ENCODE measurements at places on chromosomes 5 and 9.
A peak's percentile ranks its signal among the peaks of the same experiment; 100 is the strongest.

DNA sequence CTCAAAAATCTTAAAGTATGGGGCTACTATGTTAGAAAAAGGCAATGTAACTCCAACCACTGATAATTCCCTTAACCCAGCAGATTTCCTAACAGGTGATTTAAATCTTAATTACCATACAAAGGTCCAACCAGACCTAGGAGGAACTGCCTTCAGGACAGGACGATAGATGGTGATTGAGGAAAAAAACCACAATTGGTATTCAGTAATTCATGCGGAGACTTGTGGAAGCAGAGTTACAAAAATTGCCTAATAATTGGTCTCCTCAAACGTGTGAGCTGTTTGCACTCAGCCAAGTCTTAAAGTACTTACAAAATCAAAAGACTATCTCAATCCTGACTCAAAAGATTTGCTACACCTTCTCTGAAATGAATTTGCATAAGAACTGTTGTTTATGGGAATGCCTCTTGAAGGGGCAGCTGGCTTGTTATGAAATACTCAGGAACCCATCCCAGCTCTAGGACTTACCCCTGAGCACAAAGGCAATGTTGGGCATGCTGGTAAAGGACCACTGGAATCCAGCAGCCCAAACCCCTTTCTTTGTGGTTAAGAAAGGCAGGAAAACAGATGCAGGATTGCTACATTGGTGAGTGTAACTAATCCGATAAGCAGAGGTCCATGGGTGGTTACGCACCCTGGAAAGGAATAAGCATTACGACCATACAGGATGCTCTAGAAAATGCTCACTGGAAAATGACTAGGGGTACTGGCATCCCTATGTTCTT is 26.7 kb upstream of the EPB41L4A start:
- no peak for DNase-seq

DNA sequence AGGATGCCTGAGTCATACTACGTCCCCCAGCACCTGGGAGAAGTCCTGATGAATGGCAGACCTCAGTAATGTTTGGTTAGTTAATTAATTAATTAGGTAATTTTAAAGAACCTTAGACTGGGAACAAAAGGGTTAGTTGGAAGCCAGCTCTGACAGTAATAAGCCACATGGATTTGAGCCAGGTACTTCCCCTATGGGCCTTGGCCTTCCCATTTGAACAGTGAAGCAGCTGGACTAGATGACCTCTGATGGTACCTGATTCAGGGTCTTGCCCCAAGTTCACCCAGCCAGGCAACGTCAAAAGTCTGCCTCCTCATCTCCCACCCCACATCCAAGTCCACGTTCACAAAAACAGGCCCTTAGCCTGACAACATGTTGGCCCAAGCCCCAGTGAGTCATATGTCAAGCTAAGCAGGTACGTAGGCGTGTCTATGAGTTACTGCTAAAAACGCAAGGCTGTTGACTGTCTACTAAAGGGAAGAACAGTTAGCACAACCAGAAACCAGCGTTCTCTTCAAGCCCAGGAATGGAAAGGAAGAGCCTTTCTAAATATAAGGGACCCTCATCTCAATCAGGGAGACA is 303.2 kb downstream of the ACTL7B start:
- DNase-seq = no peak

DNA sequence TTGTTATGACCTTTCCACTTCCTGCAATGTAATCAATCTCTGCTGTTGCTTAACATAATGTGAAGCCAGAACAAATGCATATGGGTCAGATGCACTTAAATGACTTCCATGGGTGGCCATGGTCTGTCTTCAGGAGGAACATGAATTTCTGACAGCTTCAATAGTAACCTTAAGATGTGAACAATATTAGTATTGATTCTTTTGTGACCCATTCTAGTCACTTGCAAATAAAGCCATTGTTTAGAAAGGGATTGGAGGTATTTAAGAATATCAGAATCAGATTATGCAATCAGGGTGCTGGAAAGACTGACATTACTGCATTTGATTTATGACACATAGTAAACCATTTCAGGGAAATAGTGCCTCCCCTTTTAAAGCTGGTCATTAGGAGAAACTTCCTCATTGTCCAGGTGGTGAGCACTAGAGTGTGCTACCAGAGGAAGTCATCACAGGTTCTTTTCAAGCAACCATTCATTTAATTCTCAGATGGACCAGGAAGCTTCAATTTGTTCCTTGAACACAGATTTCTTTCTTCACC is 32.1 kb downstream of the GRIN3A start:
- no peak for DNase-seq

GRCh38 chr9:95081998-95082397 is 235.5 kb downstream of the FANCC start:
- DNase-seq = no peak

GRCh38 chr9:110114859-110115201 is 93.1 kb downstream of the C9orf152 start:
- no peak for DNase-seq

GRCh38 chr5:15206133-15206532 is 293.8 kb upstream of the FBXL7 start:
- DNase-seq = no peak

DNA sequence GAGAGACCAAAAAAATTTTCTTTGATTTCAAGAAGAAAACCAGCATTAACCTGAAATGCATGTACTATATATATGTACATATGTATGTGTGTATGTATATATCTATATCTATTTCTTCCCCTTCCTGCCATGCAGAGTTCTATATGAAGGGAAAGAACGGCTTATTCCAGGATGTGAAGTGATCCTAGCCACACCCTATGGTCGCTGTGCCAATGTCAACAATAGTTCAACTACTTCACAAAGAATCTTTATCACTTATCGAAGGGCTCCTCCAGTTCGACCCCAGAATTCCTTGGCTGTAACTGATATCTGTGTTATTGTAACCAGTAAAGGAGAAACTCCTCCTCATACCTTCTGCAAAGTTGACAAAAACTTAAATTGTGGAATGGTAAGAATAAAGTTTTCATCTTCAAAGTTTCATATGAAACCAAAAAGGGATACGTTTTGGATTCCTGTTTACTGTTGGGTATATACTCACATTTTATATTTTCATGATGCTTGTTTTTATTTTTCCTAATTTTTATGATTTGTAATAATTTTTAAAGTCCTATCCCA is 56.2 kb downstream of the DENND4C start:
- no peak for DNase-seq

GRCh38 chr5:134003064-134003816 is 1.5 kb downstream of the VDAC1 start:
- DNase-seq = no peak

DNA sequence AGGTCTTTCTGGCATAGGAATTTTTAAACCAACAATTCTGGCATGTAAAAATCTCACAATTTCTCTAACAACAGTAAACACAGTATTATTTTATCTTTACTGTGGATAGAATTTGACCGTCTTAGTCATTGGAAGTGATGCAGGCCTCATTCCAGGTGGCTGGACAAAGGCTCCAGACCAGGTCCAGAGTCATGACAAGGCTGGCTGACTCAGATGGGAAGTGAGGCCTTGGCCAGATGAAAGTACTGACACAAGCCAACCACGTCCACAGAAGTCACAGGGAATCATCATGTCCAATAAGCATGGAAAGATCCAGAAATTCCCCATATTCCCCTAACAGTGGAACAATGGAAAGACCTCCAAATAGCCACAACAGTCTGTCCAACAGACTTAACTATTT is 12.4 kb downstream of the SPOCK1 start:
- DNase-seq = no peak

- no peak for DNase-seq
Observed at GRCh38 chr5:113162770-113163169, 186.2 kb downstream of the DCP2 start.

- DNase-seq = no peak
Observed at GRCh38 chr9:35431467-35431866, 58.4 kb upstream of the RUSC2 start.

GRCh38 chr5:171573451-171574225 is 154.2 kb downstream of the FGF18 start:
- DNase-seq = no peak

DNA sequence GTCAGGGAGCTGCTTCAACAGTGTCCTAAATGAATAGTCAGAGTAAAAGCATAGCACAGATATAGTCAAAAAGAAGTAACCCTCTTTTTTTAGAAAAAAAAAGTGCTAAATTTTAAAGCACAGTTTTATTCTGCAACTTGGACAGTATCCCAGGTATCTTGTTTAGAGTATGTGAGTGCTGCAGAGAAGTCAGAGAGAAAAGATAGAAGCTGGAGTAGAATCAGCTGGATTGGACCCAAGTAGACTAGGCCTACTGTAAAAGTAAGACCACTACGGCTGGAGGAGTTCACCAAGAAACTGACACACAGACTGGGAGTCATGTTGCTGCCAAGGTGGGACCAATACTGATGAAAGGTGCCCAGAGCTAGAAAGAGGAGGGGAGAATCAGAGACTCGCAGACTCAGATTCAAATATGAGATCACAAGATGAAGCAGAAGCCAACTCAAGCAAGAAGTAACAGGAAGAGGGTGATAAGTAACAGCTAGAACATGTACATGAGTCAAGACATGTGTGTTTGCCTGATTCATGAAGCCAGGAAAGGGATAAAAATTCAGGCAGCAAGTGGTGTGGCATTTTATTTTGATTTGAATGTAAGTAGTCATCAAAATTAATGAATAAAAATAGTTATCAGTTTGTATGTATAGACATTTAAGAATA is 25.6 kb upstream of the TUSC1 start:
- DNase-seq = no peak

DNA sequence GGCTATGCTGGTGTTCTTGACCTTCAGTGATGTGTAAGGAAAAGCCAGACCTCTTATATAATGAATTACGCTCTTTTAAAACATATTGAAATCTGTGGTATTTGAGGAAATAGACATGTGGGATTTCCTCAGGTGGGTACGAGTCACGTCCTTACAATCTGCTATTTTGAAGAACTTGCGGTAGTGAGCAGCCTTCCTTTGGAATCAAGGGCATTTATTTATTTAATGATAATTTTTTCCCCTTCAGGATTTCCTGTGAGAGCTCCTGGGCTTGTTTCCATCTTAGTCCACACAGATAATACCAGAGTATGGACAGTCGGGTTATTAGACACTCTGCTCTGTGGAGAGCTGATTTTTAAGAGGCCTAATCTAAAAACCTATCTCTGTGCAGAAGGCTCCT is 167.9 kb downstream of the ARHGEF28 start:
- no peak for DNase-seq

GRCh38 chr9:15144622-15145061 is 162.4 kb downstream of the TTC39B start:
- no peak for DNase-seq

DNA sequence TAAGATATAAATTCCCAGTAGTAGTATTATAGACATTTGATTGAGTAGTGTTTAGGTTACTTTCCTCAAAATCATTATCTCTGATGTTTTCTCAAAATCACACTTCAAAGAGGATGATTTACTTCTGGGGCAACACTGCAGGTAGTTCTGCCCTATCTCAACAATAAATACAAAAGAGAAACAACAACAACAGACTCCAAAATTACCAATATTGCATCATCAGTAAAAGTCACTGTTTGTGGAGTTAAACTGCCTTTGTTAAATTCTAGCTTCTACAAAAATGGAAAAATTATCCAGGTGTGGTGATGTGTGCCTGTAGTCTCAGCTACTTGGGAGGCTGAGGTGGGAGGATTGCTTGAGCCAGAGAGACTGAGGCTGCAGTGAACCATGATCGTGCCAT is 637.6 kb upstream of the ZNF608 start:
- no peak for DNase-seq

DNA sequence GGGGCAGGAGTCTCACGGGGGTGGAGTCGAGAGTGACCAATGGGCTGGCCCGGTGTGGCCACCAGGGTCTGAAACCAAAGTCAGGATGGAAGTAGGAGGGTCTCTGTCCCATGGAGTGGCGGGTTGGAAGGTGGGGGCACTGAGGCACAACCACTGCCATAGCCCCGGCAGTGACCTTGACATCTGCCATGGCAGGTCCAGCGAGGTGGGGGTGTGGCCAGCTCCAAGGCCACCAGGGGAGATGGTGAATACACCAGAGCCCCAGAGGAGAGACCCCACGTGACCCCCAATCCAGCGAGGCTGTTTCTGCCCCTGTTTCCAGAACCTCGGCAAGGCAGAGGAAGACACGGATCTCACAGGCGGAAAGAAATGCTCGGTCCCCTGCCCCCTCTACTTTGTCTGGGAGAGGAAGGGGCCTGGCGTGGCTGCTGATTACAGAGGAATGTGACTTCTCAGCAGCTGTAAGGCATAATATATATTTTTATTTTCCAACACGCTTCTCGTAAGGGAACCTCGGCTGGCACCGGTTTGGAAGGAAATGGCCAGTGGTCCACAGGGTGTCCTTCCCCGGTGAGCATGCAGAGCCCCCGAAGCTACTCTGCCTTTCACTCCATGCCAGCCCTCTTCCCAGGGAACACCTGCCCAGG is 105.7 kb upstream of the SARDH start:
- DNase-seq = no peak

- DNase-seq = peak; percentile 69
Observed at GRCh38 chr5:43702815-43703214, 99.8 kb downstream of the NNT start.

DNA sequence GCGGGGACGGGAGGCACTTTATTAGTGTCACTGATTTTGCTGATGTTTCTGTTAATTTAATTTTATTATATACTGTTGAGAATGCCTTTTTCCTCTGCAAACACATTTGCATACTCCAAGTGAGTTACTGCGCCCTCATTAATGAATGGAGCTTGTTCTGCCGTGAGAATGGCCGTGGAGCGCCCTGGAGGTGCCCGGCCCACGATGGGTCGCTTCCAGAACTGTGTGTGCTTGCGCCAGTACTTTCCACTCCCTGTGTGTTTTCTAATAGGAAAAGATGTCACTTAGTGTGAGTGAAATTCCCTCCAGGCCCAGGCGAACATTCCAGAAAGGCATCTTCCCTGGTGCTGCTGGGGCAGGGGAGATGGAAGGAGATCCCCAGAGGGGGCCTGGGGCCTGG is 30.1 kb downstream of the NDUFS6 start:
- no peak for DNase-seq

GRCh38 chr5:86760661-86761060 is 142.9 kb downstream of the COX7C start:
- DNase-seq = no peak

DNA sequence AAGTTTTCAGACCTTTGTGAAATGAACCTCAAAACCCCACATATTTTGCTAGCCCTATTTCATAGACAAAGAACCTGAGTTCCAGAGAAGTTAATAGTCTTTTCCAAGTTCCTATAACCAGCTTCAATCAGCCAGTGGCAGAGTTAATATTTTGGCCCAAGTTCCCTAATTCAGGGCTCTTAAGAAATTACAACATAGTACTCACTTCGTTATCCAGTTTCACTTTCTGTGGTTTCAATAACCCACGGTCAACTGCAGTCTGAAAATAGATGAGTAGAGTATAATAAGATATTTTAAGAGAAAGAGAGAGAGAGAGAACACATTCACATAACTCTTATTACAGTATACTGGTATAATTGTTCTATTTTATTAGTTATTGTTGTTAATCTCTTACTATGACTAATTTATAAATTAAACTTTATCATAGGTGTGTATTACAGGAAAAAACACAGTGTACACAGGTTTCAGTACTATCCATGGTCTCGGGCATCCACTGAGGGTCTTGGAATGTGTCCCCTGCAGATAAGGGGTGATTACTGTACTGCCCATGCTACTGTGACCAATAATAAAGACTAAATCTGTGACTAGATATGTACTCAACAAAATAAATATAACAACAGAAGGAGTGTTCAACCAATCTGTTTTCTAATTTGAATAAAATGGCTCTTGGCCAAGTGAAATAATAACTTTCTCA is 9.3 kb upstream of the MYOT start:
- no peak for DNase-seq
